Stimulated activated CD4-positive, alpha-beta T cell treated with anti-CD3 and anti-CD28 coated beads, Interleukin-4, amount 100 ng/mL, for 1 hour (primary cell): ENCODE measurements at places on chromosomes 2 and 18.

DNA sequence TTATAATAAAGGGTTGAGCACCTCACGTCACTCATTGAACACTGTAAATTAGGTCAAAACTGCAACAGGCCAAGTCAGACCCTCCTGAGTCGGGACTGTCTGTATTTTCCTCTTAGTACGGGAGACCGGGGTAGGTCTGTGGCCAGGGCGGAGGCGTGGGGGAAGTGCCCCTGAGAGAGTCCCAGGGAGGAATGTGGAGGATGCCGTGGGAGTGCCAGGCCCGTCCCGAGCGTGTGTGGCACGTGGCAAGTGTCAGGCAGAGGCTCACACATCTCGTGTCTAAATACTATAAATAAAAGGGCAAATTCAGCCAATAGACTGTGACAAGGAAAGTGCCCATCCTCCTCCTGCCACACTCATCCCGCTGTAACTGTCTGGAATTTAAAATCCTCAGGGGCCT, 6.3 kb upstream of the HDAC4 start:
- no peak for DNase-seq

- DNase-seq = no peak
Measured at GRCh38 chr18:56575819-56576663, 62.4 kb downstream of the TXNL1 start.

DNA sequence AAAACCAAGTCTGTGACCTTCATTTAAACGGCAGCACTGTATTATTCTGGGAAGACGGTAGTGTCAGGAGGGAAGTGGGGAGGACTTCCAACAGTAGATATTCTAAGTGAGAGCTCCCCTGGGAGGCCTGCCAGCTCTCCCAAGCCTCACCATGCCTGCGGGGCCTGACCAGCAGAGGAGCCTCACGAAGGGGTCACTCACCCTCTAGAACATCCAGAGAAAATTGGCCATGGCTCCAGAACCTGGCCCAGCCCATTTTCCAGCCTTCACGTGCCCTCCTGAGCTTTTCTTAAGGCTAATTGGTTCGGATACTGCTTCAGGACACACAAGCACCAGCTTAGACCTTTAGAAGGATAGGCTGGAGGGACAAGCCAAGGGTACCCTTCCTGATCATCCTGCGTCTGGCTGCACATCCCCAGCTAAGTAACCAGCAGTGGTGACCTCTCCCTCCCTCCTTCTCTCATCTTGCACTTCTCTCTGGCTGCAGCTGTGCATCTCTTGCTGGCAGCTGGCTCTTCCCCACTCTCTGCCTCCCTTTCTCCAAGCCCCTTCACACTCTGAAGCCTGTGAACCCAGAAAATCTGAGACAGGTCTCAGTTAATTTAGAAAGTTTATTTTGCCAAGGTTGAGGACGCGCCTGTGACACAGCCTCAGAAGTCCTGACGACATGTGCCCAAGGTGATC, 120.1 kb upstream of the PKDCC start:
- DNase-seq = no peak

- no peak for DNase-seq
Measured at GRCh38 chr2:159855557-159856061, 57.6 kb upstream of the CD302 start.

- no peak for DNase-seq
Measured at GRCh38 chr2:175463589-175464310, 282.2 kb upstream of the ATP5MC3 start.

DNA sequence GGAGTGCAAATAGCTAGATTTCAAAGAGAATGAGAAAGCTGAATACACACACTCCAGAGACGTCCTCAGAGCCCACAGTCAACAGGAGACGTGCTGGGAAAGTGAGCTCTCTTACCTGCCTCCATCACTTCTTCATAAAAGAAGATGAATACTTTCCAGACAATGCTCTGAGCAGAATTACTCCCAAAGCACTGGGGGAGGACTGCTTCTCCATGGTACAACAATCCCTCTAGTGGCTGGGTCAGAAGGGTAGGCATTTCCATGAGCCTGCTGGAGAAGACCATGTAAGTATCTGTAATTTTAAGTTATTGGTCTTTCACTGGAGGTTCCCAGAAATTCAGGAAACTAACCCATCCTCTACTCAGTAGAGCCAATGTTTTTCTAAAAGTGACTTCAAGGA, 190.3 kb downstream of the RBM43 start:
- no peak for DNase-seq
